ENCODE measurements at places on chromosomes 7 and 10.

DNA sequence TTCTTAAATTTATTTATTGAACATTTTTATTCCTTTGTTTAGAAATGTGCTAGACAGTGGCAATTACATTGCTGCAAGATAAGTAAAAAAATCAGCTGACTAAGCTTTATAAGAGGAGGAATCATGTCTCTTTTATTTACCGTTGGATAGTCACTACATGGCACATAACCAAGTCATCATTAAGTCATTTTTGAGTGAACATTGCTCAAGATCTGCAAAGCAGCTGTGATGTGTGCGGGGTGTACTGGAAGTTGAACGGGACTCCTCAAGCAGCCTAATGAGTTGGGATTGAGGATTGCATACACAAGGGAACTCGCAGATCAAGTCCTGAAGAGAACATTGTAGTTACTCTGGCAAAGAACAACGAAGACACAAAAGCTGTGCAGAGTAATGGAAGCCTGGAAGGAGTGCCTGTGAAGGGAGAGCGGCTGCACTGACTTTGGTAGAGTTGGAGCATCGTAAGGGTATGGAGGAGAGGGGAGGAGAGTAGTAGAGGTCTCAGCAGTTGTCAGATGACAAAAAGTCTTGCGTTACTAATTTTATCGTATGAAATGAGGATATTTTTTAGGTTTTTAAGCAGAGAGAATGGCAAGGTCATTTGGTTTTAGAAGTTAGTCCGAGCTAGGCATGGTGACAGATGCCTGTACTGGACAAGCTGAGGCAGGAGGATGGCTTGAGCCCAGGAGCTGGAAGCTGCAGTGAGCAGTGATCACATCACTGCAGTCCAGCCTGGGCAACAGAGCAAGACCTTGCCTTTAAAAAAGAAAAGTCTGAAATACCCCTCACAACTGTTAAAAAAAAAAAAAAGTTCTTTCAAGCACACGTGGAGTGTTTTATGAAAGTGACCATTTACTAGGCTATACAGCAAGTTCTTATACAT, 95.1 kb downstream of the BMPR1A start:
- no peak for DNase-seq

DNA sequence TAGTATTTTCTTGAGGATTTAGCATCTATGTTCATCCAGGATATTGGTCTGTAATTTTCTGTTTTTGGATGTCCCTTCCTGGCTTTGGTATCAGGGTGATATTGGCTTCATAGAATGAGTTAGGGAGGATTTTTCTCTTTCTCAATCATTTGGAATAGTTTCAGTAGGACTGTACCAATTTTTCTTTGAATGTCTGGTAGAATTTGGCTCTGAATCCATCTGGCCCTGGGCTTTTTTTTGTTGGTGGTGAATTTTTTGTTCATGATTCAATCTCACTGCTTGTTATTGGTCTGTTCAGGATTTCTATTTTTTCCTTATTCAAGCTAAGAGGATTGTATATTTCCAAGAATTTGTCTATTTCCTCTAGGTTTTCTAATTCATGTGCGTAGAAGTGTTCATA, 192.7 kb downstream of the KIF20B start:
- DNase-seq = peak; percentile 33

- no peak for DNase-seq
Observed at GRCh38 chr7:99008921-99009530, 130.7 kb downstream of the TRRAP start.

DNA sequence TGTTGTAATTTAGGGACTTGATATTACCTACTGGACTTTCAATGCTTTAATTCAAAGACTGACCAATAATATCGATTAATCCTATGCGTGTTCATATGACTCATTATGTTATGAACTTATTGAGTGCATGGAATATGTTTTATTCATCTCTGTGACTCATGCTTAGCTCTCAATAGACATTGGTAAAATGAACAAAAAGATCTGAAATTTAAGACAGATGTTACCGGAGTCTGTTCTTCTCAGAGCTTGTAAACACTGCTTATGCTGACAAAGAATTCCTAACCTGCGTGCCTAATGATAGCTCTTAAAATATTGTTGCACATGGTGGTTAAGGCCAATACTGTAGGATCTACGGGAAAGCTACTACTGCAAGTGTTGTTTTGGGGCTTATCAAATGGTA, 131.5 kb upstream of the ACBD5 start:
- DNase-seq = no peak

DNA sequence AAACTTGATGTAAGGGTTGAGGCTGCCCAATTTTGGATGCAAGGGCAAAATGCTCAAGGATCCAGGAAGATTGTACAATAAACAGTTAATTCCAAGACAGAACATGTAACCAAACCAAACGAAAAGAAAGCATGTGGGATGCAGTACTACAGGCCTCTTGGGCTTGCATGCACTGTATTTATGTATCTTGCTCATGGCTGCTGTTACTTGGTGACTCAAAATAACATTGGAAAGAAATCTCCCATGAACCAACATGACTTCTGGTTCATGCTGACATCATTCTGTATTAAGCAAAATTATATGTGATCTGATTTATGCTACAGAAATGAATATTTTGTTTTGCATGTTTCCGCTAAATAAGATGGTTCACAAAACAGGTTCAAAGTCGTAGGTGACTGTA, 65.9 kb upstream of the FZD1 start:
- DNase-seq = no peak

GRCh38 chr7:20316706-20317105, 14.0 kb upstream of the ITGB8 start:
- no peak for DNase-seq

DNA sequence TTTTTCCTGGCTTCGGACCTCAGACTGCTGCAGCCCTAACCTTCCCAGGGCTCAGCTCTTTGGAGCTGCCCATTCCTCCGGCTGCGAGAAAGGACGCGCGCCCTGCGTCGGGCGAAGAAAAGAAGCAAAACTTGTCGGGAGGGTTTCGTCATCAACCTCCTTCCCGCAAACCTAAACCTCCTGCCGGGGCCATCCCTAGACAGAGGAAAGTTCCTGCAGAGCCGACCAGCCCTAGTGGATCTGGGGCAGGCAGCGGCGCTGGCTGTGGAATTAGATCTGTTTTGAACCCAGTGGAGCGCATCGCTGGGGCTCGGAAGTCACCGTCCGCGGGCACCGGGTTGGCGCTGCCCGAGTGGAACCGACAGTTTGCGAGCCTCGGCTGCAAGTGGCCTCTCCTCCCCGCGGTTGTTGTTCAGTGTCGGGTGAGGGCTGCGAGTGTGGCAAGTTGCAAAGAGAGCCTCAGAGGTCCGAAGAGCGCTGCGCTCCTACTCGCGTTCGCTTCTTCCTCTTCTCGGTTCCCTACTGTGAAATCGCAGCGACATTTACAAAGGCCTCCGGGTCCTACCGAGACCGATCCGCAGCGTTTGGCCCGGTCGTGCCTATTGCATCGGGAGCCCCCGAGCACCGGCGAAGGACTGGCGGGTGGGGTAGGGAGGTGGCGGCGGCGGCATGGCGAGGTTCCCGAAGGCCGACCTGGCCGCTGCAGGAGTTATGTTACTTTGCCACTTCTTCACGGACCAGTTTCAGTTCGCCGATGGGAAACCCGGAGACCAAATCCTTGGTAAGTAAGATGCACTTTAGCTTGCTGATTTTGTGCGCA, at the start of gene PLXDC2:
Gene PLXDC2 (plus strand): TSS at position 22 of the 820 bp plus-strand sequence.
- peak; percentile 15 for DNase-seq

DNA sequence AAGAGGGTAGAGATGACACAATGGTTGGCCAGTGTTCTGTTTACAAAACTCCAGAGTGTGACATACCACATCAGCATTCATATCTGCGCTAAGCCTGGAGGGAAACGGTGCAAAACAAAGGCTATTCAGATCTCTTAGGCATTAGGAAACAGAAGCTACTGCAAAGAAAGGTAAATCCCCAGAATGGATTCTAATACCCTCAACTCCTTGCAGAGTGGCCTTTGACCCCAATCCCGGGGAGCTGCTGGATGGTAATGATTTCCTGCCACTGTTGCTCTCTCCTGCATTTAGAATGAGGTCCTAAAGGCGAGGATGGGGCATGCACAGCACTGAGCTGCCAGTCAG, 65.2 kb downstream of the AOAH start:
- DNase-seq = peak; percentile 82

DNA sequence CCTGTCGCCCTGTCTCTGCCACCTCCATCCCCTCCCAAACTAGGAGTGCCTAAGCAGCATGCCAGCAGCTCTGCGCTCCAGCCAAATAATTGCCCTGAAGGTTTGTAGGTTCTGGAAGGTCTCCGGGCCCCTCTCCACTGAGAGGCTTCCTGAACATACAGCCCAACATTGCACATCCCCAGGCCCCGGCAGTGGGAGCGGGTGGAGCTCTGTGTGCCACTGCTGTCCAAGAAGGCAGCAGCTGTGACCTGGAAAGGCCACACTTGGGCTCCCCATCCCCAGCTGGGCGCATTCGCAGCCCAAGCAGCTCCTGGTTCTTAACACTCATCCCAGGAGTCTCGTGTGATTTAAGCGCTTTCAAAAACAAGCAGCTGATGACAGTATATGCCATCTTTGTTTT, 95.7 kb downstream of the COL13A1 start:
- no peak for DNase-seq

DNA sequence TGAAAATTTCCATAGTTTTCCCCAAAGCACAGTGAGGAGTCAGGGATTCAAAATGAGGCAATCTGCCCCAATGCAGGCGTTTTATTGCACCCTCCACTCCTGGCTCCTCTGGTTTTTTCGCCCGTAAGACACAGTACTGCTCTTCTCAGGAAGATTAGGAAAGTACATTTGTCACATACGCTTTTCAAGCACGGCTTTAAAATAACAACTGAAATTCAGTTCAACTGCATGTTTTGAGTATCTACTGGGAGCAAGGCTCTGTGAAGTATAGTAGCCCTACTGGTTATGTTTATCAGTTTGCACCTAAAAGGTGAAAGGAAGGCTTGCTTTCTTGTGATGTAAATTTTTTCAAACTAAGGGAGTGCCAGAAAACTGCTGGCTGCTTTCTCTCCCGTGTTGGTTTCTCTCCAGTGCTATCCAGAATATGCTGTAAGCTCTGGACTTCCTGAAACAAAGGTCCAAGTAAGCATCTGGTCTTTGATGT, 1.9 kb upstream of the SGMS1 start:
- DNase-seq = no peak

GRCh38 chr10:114987995-114988394, 50.0 kb downstream of the TRUB1 start:
- no peak for DNase-seq

- DNase-seq = peak; percentile 22
Observed at GRCh38 chr7:54778696-54779540, 19.9 kb upstream of the SEC61G start.

GRCh38 chr7:106312099-106312871, 27.5 kb upstream of the NAMPT start:
- peak; percentile 74 for DNase-seq

DNA sequence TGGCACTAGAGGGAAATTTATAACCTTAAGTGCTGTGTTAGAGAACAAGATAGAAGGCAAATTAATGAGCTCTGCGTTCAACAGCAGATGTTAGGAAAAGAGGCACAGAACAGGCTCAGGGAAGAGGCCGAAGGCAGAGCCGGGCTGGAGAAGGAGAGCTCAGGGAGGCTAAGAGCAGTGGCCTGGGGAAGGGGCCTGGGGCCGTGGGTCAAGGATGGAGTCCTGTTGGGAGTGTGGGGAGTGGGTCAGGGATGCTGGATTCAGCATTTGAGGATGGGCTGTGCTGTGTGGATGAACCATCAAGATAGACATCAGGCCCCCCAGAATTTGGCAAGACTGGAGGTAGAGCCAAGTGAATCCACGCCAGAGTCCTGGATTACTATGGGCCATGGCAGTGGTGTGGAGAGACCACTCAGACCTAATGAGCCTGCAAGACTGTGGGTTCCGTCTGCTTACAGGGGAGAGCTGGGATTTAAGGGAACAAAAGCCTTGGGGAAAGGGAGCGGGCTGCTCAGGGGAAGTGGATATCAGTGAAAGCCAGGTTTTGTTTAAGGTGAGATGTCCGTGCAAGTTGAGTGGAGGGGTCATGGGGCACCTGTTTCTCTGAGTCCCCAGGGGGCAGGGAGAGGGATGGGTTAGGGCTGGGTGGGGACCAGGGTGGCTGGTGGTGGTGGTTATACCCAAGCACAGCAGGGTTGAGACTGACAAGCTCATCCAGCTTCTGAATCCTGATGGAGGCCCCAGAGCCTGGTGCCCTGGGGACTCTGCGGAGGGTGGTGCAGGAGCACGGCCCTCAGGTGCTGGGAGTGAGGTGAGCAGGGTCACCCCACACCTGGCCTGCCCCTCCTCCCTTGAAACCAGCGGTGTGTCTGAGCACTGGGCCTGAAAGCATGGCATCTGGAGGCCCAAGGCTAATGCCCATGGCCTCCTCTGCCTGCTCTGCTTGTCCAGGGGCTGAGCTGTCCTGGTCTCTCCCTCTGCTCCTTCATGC, 101.7 kb downstream of the BMS1 start:
- no peak for DNase-seq

GRCh38 chr7:6026011-6026819, 5.0 kb upstream of the ANKRD61 start:
- DNase-seq = peak; percentile 51

GRCh38 chr7:101308245-101309085, 13.1 kb downstream of the IFT22 start:
- peak; percentile 35 for DNase-seq

- no peak for DNase-seq
Observed at GRCh38 chr7:35691827-35692307, 3.1 kb downstream of the HERPUD2 start.

DNA sequence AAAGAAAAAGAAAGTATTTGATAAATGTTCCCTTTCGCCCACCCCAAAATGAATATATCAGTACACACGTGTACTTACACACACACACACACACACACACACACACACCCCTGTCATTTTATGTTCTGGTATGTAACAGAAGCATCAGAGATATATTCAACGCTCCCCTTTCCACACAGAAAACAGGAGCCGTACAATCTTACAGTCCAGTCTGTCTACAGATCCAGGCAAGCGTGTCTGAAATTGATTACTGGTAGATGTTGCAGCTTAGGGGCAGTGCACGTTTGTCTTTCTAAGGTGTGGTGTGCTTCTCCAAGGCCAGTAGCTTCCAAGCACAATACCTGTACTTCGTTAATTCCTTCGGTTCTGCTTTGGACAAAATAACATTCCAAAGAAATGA, 143.7 kb upstream of the RNF32 start:
- no peak for DNase-seq

GRCh38 chr10:82814635-82815034, 939.6 kb downstream of the NRG3 start:
- peak; percentile 39 for DNase-seq

DNA sequence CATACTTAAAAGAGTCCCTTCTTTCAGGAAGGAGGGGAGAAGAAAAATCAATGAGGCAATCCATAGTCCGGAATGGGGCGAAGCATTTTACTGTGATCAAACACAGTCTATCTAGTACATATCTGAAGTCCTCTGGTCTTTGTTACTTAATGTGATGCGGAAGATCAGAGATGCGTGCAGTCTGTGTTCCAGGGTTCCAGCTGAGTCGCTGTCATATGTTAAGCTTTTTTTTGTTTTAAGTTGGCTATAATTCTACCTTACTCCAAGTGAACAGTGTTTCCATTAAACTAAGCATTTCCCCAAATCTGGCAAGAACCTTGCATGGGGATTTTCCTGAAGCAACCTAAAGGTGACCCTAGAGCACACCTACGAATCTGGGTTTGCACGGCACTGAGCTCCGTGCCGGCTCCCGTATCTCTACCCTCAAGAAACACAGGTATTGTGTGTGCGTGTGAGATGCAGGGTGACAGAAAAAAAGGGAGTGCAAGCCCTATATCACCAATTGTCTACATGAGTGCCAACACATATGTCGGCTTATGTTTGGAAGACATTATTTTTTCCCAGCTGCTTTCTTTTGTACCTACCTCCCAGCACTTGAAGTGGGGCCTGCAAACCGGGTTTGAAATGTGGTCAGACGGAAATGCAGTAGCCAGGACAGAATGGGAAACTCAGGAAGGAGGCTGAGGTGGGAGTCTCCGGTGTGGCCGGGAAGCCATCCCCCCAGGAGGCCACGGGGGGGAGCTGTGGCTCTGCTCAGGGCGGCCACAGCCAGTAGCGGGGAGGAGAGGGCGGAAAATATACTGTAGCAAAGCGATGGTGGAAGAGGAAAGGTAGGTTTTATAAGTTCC, 435.8 kb upstream of the MGMT start:
- DNase-seq = peak; percentile 10
